AML-193 (cell line): ENCODE measurements at places on chromosomes 1 and 21.
A peak's percentile ranks its signal among the peaks of the same experiment; 100 is the strongest.

DNA sequence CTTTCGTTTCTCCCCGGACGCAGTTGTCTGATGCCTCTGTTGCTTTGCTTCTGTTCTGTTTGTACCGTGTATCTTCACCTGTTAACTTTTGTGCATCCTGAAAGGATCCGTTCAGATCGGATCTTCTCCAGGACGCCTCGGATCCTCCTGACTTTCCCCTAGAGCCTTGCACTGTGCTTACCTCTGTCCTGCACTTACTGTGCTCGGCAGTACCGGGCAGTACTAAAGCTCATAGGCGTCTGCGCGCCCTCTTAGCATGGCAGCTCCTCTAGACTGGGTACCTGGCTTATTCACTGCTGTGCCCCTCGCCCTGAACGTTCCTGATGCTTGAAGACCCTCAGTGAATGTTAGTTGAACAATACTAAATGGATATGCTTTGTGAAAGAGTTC is 934 bp downstream of the SCP2 start:
- DNase-seq = no peak

- DNase-seq = no peak
Observed at GRCh38 chr1:53372501-53372951, 44.7 kb upstream of the LRP8 start.

GRCh38 chr21:14602382-14602958 is 56.4 kb upstream of the SAMSN1 start:
- DNase-seq = peak; percentile 50

DNA sequence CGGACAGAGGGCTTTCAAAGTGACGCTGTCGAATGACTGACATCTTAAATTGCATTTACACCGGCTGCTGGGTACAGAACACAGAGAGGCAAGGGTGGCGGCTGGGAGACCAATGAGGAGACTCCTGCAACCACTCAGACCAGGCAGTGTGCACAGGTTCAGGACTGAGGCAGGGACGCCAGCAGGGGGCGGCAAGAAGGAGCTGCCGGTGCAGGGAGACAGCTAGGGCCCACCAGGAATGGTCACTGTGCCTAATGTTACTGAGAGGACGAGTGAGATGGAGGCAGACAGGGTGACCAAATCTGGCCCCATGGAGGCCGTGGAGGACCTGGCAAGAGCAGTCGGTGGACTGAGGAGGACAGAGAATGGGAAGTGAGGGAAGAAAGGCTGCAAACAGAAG is 23.5 kb downstream of the GLIS1 start:
- peak; percentile 11 for DNase-seq

DNA sequence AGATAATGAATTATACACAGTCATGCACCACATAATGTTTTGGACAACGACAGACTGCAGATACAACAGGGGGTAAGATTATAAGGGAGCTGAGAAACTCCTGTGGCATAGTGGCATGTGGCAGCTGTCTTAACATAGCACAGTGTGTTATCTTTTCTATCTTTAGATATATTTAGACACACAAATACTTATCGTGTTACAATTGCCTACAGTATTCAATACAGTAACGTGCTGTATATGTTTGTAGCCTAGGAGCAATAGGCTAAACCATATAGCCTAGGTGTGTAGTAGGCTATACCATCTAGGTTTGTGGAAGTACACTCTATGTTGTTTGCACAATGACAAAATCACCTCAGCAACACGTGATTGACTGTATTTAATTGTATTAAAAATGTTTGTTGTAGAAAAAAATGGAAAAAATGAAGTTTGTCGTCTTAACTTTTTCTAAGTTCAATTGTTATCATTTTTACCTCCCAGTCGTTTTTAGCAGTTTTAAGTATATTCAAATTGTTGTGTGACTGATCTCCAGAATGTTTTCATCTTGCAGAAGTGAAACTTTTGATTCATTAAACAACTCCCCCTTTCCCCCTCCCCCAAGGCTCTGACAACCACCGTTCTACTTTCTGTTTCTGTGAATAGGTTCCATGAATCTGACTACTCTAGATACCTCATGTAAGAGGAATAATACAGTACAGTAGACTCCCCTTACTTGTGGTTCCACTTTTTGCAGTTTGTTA is 351.0 kb upstream of the B3GALT2 start:
- DNase-seq = no peak

- DNase-seq = no peak
Observed at GRCh38 chr1:218433744-218434143, 88.6 kb downstream of the TGFB2 start.
